Iris pigment epithelial cell (primary cell): ENCODE measurements at places on chromosomes 7 and 10.

DNA sequence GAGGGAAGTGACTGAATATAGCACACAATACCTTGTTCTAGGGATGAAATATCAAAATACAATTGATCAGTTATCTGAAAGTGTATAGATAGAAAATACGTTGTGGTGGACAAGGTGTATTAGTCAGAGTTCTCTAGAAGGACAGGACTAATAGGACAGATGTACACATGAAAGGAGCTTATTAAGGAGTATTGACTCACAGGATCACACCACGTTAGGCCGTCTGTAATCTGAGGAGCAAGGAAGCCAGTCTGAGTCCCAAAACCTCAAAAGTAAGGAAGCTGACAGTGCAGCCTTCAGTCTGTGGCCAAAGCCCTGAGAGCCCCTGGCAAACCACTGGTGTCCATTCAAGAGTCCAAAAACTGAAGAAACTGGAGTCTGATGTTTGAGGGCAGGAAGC lies 406.1 kb downstream of the MDFIC start:
- peak; percentile 16 for DNase-seq

DNA sequence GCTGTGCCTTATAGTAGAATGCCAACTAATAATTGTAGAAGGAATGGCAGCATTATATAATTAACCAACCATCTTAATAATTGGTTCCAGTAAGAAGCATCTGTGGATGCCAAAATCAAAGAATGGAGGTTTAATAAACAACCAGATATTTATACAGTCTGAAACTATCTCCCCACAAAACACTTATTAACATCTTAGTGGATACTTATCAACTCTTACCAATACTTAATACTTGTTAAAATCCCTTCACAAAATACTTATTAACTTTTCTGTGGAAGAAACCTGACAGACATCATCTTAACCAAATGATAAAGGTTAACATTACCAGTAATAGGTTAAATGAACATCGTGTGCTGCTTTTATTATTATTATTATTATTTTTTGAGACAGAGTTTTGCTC lies 29.1 kb upstream of the FAM107B start:
- DNase-seq: no peak

- no peak for DNase-seq
These were observed 772 bp downstream of the HDAC9 start for GRCh38 chr7:18496341-18496700.

DNA sequence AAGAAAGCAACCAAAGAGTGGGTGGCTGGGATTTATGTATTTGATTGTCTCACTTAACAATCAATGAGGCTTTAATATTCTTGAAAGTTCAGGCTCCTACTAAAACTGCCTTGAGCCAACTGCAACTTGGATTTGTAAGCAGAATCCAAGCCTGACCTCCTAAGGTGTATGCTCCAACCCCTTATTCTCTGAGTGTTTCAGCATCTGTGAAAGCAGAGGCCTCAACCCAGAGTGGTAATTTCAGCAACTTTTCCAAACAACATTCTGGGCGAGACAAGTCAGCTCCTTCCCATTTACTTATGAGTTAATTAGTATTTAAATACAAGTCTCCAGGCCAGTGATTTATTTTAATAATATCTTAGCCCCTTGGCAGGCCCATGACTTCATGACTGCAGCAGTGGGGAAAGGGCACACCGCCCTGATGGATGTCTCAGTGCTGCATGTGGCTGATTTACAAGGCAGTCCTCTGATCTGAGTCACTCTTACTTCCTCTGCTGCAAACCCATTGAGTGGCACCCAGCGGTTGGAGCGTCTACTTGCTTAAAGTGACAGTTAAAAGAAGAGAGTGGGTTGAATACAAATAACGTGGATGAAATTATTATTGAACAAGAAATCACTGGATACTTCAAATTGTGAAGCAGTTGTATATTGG lies 209.1 kb downstream of the TRIL start:
- peak; percentile 36 for DNase-seq

GRCh38 chr7:41277561-41277960 lies 425.3 kb downstream of the INHBA start:
- DNase-seq: no peak

GRCh38 chr7:32658034-32658433 lies 162.7 kb downstream of the AVL9 start:
- DNase-seq: peak; percentile 65

DNA sequence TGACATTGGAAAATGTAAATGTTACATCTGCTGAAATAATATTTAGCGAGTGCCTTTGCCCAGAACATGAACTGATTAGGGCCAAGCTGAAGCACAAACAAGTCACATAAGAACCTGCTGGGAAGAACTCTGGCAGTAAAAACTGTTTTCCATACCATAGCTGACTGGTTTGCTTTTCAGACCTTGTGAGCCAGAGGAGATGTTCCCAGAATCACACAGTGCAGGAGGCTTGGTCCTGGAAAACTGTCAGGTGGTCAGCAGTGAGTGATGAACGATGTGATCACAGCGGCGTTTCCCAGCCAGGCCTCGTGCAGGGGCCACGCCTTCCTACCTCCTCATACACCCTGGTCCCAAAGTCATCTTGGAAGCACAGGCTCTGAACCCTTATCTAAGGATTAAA lies 164.2 kb upstream of the EEPD1 start:
- DNase-seq: peak; percentile 19

DNA sequence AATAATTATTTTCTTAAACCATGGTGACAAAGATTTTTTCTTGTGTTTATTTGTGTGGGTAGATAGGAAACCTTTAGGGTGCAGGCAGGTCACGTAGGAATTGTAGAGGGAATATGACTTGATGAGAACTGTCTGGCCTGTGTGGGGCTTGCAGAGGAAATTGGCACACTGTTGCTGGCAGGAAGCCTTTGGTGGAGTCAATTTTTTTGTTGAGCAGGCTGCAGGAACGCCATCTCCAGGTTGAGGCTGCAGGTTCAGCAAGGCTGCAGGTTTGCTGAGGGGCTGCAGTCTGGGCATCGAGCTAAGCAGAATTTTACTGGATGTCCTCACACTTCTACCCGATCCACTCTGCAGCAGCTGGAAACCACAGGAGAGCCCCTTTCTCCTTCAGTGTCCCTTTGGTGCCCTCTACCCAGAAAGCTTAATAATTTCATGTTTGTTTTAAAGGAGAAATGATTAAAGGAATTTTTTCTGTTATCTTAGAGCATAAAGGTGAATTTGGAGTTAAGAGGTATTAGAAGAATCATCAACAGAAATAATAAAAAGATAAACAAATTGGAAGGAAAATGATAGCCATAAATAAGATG lies 37.0 kb downstream of the TBC1D12 start:
- peak; percentile 25 for DNase-seq

- no peak for DNase-seq
These were observed 26.4 kb upstream of the PRKAR2B start for GRCh38 chr7:107017965-107018719.

- no peak for DNase-seq
These were observed 699.5 kb downstream of the LRMDA start for GRCh38 chr10:76130892-76131291.

- peak; percentile 19 for DNase-seq
These were observed 8.5 kb upstream of the C10orf105 start for GRCh38 chr10:71727738-71728737.

DNA sequence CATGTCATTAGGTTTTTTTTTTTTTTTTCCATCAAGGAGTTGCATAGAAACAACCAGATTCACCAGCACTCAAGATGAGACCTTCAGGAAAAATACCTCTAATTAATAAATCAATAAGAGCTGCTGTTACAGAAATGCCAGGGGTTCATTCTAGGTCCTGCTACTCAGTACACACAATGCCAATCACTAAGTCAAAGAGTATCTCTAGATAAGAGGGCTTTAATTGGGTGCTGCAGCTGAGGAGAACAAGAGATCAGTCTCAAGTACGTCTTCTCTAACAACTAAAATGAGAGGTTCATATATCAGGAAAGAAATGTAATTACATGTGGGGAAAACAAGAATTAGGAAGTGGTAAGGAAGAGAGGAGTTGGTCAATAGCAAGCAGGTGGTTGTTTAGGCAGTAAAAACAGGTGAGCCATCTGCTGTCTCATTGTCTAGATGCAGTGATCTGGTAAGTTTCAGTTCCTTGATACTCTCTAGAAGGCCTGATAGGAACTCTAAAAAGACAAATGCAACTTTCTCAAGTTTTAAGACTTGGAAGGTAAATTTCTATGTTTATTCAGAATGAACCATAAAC lies 272.9 kb upstream of the ZWINT start:
- DNase-seq: no peak

DNA sequence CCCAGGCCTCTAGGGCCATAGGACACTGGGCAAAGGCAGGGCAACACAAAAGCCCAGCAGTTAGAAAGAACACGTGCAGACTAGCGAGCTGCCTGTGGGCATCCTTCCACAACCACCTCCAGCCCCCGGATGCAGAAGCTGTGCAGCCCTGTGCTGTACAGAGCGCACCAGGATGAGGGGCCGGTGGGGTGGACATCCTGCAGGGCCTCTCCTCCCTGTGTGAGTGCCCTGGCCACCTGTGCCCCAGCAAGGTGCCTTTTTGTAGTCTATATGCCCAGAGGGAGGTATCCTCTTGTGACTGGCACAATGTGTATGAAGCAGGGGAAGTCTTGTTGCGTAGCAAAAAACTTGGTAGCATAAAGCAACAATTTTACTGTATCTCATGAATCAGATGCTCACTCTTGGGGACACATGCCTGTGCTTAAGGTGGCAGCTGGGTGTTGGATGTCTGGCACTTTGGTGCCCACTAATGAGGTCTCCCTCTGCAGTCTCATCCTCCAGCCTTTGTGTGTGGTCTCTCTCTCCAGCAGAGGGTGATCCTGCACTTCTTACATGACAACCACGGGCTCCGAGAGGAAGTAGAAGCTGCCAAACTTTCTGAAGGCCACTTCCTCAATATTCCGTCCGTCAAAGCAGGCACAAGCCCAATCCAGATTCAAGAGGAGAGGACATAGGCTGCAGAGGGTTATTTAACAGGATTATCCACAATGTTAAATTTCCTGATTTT lies 8.7 kb downstream of the NCAPG2 start:
- peak; percentile 84 for DNase-seq

GRCh38 chr7:92504563-92504962 lies 23.8 kb downstream of the PEX1 start:
- DNase-seq: no peak

DNA sequence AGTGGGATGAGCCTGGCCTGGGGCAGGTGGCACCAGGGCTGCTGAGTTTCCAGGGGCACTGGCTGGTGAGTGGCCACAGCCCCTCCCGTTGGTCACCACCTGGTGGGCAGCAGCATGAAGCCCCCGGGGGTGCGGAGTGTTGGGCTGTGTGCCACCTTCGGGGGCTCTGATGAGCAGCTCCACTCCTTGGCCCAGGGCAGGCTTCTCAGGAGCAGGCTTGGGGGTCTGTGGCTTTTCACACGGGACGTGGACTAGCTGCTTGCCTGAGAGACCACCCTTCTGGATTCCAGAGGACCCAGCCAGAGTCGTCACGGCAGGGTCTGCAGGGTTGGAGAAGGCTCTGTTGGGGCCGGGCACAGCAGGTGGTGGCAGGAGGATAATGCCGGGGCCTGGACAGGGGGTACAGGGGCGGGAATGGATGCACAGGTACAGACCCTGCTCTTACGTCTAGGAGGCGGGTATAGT lies 193.1 kb downstream of the ADARB2 start:
- DNase-seq: no peak

GRCh38 chr10:96842896-96843723 lies 11.0 kb downstream of the LCOR start:
- peak; percentile 43 for DNase-seq

DNA sequence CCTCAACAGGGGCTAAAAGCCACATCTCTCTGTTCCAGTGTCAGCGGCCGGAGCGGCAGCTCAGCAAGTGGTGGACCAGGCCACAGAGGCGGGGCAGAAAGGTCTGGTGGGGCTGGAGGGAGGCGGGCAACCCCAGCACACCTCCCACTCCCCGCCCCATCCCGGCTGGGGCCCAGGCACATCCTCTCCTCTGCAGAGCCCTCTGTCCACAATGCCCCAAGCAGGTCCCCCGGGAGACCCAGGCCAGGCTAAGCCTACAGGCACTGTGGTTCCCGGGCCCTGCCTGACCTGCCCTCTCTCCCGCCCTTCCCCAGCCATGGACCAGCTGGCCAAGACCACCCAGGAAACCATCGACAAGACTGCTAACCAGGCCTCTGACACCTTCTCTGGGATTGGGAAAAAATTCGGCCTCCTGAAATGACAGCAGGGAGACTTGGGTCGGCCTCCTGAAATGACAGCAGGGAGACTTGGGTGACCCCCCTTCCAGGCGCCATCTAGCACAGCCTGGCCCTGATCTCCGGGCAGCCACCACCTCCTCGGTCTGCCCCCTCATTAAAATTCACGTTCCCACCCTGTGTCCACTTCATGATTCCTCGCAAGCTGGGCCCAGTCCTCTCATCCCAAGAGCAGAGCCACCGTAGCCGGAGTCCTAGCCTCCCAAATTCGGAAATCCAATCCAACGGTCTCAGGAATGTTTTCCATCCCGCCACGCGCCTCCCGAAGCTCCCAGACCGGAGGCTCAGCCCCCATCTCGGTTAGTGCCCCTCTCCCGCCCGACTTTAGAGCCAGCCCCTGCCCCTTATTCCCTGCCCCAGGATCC lies 2.1 kb downstream of the ADIRF start:
- DNase-seq: no peak

GRCh38 chr7:159147246-159147645 lies 2.6 kb upstream of the VIPR2 start:
- DNase-seq: no peak

- no peak for DNase-seq
These were observed 507.8 kb downstream of the DNAJB6 start for GRCh38 chr7:157844611-157845010.

GRCh38 chr10:62633976-62634375 lies 170.5 kb upstream of the ADO start:
- no peak for DNase-seq

DNA sequence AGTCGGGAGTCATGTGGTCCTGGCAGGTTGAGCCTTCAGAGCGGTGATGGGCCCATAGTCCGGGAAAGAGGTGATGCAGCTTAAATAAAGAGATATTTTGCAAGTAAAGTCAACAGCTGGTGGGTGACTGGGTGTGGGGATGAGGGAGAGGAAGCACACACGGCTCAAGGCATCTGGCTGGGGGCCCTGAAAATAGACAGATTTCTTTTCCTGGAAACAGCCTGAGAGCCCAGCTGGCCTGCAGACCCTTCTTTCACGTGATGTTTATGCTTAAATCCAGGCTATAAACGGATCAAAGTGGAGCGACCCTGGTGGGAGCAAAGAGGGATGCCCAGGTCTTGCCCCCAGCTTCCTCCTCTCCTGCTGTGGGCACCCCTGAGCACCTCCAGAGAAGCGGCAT lies 149.1 kb downstream of the TEX36 start:
- no peak for DNase-seq

DNA sequence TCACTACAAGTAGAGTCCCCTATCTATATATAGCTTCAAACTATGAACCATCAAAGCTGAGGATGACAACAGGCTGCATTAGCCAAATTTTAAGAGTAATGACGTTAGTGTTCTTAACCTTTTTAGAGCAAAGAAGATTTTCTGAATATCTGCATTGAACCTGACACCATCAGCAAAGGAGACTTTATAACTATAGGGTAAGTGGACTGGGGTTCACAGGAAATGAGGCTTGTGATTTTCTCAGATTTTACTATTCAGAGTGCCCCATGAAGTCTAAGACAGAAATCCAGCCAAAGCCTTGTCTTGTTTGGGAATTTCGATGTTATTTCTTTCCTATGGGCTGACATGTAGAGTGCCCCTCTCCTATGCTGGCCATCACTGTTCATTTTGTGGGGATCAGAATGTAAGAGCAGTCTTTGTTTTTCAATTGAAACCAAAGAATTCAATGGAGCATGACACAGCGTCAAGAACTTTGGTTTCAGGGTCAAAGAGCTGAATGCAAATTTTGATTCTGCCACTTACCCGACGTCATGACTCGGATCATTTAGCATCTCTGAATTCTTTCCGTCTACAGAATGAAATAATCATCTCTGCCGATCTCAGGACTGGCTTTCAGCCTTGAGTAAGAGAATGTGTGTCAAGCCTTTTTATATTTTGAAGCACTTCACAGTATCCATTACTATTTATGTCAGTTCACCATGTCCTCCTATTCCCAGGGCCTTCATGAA lies 52.7 kb downstream of the DENND11 start:
- peak; percentile 36 for DNase-seq
